ENCODE measurements at places on chromosomes 7 and 10.
A peak's percentile ranks its signal among the peaks of the same experiment; 100 is the strongest.

GRCh38 chr10:69403519-69403918, 13.2 kb downstream of the TACR2 start:
- DNase-seq = no peak

DNA sequence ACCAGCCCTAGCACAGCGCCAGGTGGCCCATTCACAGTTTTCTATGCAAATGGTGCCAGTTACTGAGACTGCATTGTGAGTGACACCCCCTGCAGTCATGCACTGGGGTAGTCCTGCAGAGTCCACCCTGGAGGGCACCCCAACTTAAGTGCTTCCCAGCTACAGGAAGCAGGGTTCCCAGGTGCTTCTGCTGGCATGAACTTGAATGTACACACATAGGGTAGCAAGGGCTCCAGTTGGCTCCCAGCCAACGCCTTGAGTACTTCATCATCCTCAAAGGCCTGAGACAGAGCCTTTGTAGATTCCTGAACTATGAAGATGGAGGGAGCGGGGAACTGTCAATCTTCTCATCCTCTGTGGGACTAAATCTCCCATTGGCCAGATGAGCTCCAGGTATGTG, 11.5 kb upstream of the NPFFR1 start:
- no peak for DNase-seq

DNA sequence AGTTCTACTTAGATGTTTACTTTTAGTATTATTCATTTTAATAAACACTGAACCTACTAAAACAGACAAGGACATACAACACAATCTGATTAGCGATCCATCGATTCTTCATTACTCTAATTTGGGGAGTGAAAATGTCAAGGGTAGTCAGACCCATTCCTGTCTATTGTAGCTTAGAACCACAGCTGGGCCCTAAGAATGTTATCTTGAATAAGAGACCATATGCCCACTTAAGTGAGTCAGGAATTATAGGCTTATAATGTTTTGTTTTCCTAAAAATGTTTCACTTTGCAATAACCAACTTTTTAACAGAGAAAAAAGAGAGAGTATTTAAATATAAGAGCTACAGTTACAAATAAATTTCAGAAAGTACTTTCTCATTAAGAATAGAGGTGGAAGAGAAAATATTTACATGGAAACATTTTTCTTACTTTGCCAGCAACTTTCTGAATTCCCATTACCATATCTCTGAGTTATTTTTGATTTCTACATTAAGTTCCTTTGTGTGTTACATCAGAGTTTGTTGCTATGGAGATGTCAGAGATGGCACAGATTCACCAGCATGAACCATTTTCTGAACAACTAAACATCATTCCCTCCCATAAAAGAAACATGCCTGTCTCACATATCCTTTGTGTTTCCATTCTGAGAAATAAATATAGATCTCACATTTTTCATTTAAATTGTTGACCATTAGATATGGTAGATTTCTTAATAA, 75.4 kb upstream of the SLC13A1 start:
- no peak for DNase-seq

DNA sequence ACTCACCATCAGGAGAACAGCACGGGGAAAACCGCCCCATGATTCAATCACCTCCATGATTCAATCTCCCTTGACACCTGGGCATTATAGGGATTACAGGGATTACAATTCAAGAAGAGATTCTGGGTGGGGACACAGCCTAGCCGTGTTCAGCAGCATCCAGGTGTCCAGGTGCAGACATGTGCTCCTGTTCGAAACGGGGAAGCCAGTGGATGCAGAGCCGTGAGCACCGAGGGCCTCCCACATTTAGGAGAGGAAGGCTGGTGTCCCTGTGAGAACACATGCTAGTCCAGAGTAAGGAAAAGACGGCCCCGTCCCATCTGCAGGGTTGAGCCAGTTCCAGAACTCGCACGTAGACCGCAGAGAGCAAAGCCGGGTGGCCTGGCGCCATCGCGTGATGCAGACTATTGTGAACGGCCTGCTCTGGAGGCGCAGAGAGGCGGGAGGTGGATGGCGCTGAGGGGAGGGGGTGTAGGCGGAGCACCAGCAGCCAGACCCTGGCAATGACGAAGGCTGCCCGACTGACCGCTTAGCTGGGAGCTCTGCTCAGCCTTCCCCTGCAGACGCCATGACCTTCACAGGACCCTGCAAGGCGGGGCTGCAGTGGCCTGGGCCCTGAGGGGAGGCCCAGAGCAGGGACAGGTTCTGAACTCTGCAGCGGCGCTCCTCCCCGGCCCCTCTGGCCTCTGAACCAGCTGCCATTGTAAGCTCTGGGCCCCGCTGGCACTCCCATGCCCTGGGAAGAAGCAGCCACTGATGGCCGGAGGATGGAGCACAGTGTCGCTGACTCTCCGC, 141.6 kb upstream of the TCERG1L start:
- DNase-seq = no peak

DNA sequence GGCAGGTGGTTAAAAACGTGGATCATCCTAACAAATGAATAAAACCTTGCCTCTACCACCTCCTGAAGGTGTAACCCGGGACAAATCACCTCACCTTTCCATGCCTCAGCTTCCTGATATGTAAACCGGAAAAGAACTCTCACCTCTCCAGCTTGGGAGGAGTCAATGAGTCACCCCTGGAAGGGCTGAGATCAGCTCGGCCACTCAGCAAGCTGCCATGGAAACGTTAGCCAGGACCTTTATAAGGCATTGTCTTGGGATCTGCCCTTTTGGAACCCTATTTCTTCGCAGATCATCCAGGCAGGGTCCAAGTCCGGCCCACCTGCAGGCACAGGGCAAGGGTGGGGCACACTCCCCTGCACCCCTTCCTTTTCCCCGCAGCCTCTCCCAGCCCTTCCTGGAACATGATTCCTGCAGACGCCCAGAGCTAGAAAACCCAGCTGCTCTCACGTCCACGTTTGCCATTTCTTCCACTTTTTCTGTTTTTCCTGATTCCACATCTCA, 81.6 kb upstream of the PFKP start:
- no peak for DNase-seq

- DNase-seq = no peak
Measured at GRCh38 chr7:140229101-140229525, 52.3 kb upstream of the KDM7A start.

GRCh38 chr7:136074843-136075242, 97.7 kb upstream of the MTPN start:
- no peak for DNase-seq

DNA sequence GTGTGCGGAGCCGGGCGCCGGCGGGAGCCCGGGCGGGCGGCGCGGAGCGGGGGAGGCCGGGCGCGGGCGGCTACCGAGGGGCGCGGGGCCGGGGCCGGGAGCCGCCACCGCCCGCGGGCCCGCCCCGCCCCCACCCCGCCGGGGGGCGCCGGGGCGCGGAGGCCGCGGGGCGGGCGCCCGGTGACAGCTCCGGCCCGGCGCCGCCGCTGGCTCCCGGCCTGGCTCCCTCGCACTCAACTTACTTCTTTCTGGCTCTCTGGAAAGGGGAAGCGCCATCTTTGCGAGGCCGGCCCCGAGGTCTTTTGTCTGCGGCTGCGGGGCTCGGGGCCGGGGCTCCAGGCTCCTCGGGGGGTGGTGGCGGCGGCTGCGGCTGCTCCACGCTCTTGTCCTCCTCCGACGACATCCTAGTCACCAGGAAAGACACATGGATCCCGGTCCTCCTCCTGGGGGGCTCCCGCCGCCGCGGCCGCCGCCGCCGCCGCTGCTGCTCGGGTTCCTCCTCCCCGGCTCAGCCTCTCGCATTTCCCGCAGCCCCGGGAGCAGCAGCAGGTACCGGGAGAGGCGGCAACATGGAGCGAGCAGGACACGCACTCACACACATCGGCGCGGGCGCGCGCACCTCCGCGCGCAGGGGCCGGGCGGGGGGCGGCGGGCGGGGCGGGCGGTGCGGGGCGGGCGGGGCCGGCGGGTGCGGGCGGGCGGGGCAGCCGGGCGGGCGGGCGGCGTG, at the start of gene KMT2C:
KMT2C (minus strand) TSS at position 620 of the 727 bp plus-strand sequence; CDS start at position 403, 217 bp downstream.
- peak; percentile 56 for DNase-seq

- DNase-seq = no peak
Measured at GRCh38 chr10:11724938-11725776, 17.0 kb upstream of the ECHDC3 start.

GRCh38 chr10:48900371-48900801, 39.3 kb downstream of the LRRC18 start:
- DNase-seq = no peak

- no peak for DNase-seq
Measured at GRCh38 chr7:2631946-2632732, at the start of gene TTYH3. Gene TTYH3 (plus strand): TSS chr7:2631986. CDS start chr7:2632156, 170 bp downstream.

GRCh38 chr10:95178797-95179196, 15.2 kb upstream of the ACSM6 start:
- no peak for DNase-seq

DNA sequence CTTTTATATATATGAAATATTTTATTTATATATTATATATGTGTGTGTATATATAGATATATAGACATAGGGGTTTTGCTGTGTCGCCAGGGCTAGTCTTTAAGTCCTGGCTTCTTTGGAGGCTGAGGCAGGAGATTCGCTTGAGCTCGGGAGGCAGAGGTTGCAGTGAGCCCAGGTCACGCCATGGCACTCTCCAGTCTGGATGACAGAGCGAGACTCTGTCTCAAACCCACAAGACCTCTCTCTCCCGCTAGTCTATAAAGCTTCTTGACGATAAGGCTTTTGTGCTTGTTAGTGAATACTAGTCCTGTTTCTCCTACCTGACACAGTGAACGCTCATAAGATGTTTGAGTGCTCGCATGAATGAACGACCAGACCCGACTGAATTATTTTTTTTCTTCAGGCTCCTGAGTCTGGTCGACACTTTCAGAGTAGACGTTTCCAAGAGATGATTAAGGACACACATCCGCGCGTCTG, 577 bp upstream of the DDX21 start:
- peak; percentile 16 for DNase-seq

DNA sequence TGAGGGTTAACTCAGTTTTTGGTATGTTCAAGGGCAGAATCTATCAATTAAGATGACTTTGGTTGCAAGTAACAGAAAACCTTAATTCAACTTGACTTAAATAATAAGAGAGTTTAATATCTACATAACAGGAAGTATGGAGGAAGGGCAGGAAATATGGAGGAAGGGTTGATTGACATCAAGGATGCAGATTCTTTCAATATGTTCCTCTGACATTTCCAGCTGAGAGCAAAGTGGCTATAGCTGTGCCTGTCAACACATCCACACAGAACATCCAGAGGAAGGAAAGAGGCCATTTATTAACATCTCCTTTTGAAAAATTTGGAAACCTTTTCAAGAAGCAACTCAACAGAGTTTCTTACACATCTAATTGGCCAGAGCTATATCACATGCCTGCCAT, 19.4 kb upstream of the RALA start:
- DNase-seq = no peak

GRCh38 chr7:75048435-75049379, 24.9 kb downstream of the RCC1L start:
- no peak for DNase-seq

- no peak for DNase-seq
Measured at GRCh38 chr7:54354436-54354835, 187.7 kb upstream of the VSTM2A start.

DNA sequence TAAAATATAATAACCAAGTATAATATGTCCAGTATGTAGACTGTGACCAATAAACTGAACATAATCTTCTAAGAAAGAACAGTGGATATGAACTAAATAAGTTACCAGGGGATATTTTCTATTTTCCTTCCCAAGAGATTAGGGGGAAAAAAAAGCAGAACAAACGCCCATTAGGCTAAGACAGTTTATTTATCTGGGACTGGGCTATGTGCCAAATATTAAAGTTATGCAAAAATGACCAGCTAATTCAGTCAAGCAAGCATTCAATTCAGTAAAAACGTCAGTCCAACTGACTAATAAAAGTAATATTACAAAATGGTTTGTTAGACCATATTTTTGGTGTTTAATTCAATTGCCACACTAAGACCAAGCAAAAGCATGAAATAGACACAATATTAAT, 122.2 kb downstream of the TSPAN12 start:
- no peak for DNase-seq

DNA sequence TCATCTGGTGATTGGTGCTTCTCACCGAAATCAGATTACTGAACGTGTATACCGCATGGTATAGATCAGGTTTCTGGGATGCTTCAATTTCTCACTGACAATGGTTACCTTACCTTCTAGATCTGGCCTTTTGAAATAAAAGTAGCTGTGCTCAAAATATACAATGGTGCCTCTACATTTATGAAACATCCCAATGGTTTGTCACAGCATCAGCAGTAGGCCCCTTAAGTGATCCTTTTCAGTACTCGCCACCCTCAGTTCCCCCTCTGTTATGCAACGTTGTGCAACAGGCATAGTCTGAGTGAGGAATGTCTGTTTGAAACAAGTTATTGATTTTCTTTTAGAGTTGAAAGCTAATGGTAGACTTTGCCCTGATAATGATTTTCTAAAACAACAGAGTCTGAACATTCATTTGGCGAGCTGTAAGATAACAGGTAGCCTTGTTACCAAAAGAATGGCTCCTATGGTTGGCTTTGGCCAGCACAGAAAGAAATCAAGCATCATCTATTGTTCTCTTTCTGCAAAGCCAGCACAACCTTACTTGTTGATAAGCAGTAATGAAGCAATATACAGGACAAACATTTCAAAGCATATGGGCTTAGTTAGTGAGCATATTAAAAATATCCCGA, 693.9 kb downstream of the PARD3 start:
- no peak for DNase-seq

- DNase-seq = no peak
Measured at GRCh38 chr7:66638309-66639099, 9.8 kb downstream of the KCTD7 start.

GRCh38 chr10:131211146-131211545, 100.4 kb downstream of the TCERG1L start:
- DNase-seq = no peak

DNA sequence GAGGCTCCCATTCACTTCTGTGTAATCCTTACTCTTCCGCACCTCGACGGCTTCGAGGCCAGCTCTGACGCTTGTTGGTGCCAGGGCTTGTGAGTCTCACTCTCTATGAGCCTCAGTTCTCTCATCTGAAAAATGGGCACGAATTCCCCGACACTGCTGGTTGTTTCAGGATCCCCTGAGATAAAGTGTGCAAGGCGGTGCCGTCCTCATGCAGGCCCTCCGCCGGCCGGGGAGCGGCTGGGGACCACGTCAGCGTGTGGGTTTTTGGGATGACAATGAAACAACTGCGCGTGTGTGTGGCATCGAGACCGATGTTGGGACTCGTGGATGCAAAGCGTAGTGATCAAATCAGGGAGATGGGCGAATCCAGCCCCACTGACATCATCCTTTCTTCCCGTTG, 75.6 kb downstream of the FOXL3 start:
- no peak for DNase-seq

- no peak for DNase-seq
Measured at GRCh38 chr7:129665013-129665401, 53.5 kb downstream of the NRF1 start.

DNA sequence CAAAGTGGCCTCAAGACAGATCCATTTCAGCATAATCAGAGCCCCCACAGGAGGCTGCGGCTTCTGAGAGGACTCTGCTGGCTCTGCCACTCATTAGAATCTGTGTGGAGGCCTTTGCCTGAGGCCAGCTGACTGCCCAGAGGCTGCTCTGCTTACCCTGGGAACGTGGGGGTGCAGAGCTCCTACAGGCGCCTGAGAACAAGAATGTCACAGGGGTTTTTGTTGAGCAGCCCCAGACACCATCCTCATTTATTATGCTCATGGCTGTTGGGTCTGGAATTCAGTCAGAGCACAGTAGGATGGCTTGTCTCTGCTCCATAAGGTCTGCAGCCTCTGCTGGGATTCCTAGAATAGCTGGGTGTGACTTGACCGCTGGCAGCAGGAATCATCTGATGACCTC, 101.8 kb upstream of the GDF10 start:
- DNase-seq = no peak
